ENCODE measurements at places on chromosomes 1 and 21. TPM values are rescaled to one million over a fixed set of nuclear protein-coding genes. Genes with fewer than 3 reads are reported as not detected.

DNA sequence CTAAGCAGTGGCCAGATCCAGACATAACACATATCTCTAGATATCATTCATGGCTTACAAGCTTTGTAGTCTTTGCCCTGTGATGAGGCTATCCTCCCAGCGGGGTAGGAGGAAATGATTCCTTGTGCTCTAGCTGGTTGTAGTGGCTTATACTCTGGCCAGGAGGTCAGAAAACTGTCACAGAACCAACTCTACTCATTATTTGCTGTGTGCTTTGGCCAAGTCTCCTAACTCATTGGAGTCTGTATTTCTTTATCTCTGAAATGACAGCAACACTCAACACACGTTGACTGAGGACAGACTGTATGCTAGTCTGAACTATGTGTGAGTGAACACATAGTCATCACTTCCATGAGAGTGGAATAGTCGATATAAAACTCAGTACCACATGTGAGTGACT is 116.7 kb upstream of the F3 start:
- peak overlapping the region; percentile 74 for H3K27ac ChIP-seq
- no peak for DNase-seq

DNA sequence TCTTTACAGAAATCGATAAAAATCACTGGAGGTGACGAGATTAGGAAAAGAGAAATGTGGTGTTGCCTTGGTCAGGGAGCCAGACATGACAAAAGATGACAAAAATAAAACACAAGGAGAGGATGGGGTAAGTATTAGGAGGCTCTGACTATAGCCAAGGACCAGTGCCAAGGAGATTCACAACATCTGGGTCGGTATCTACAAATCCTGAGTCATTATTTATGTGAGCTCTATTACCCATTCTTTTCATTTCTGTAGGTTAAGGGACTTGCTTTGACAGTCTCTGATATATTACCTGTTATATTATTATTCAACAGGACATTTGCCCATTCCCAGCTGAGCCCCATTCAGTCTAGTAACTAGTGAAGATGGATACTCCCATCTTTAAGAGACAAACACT is 120.8 kb downstream of the TYW3 start:
- H3K27me3 ChIP-seq: no peaks in the 10 kb centered on the region
- H3K36me3 ChIP-seq: no peaks in the 10 kb centered on the region
- no peak overlapping the region for H3K27ac ChIP-seq
- DNase-seq: no peak
- H3K4me1 ChIP-seq: no peaks in the 10 kb centered on the region
- H3K4me3 ChIP-seq: no peak overlapping the region

DNA sequence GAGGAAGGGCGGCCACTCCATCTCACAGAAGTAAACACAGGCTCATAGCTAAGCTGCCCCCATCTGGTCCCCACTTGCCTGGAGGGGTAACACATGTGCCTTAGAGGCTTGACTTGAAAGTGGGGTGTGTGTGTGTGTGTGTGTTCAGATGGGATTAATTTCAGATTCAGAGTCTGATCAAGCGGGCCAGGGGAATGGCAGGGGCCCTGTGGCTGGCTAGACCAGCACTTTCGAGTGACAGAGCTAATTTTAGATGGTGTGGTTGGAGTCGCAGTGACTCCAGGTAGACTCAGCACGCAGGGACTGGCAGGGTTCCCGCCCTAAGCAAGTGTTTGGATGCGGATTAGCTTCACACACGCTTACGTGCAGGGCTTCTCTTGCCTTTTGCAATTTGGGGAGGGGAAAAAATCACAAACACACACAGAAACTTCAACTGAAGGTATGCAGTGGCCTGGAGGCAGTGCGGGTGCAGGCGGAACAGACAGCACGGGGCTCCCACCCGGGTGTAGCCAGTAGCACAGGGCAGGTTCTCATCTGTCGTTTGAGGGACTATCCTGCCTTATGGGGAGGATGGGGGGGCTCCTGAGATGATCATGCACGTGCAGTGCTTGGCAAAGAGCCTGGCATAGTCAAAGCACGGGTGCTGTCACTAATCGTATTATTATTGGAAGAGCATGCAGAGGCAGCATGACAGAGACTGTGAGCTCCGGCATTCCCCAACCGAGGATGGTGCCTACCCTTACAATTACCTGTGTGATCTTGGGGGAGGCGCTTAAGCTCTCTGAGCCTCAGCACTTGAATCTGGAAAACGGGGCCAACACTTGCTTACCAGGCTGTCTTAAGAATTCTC is 1.3 kb downstream of the EDN2 start:
- H3K36me3 ChIP-seq: no peaks in the 10 kb centered on the region
- no peak overlapping the region for H3K4me3 ChIP-seq
- H3K27me3 ChIP-seq: peaks cover 19% of the 10 kb centered on the region
- H3K4me1 ChIP-seq: peaks cover 12% of the 10 kb centered on the region

Gene CRABP2
- 70.4 TPM for total RNA-seq

Gene F5
- total RNA-seq: 2.9 TPM

DNA sequence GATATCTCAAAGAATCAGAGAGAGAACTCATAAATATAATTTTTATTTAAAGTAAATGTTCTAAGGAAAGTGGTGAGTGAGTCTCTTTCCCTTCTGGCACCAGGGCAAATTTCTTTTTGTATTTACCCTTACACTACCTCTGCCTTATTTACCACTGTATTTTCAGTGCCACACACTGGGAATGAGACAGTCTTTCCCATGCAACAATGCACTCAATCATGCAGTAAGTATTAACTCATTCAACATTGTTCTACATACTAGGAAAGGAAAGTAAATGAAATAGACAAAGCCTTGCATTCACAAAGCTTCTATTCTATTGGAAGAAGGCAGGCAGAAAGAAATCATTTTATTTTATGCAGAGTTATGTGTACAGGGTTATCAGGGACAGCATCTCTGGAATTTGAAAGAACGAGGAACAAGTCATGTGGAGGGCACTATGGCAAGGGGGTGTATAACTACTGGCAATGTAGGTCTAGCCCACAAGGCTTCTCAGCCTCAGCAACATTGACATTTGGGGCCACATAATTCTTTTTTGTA is 129.8 kb upstream of the PRDX6 start:
- DNase-seq: no peak
- H3K4me1 ChIP-seq: no peaks in the 10 kb centered on the region
- H3K4me3 ChIP-seq: no peak overlapping the region
- H3K27me3 ChIP-seq: no peaks in the 10 kb centered on the region
- H3K36me3 ChIP-seq: peaks cover 7% of the 10 kb centered on the region

All from progenitor cell of endocrine pancreas (in vitro differentiated cells).